Activated naive CD4-positive, alpha-beta T cell treated with Interleukin-2 at 50 U/mL for 16 hours (primary cell): ENCODE measurements at places on chromosomes 12 and 14.

GRCh38 chr12:116490471-116490870 lies 68.7 kb upstream of the MAP1LC3B2 start:
- no peak for DNase-seq

GRCh38 chr12:84277986-84278385 lies 634.6 kb downstream of the SLC6A15 start:
- DNase-seq, result no peak

GRCh38 chr14:33271891-33272290 lies 333.2 kb downstream of the NPAS3 start:
- no peak for DNase-seq

- DNase-seq, result no peak
These were observed 103.1 kb downstream of the PRICKLE1 start for GRCh38 chr12:42486407-42486806.

DNA sequence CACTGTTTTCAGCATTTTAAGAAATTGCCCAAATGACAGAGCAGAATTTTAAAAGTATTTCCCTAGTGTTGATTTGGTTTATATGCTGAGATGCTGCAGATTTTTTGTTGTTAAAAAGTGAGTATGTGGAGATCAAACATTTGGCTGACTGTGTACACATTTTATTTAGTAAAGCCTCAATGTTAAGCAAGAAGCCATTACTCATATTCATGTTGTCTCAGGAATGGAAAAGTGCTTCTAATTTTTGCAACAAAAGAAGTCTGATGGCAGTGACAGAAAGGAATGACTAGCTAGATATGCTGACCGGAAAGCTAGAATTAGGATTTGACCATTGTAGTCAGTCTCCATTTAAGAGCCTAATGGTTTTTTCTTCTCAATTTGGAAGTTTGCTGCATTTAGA lies 22.5 kb downstream of the SLC38A6 start:
- DNase-seq, result no peak

- DNase-seq, result no peak
These were observed 14.1 kb downstream of the ZFHX2 start for GRCh38 chr14:23537351-23538049.

GRCh38 chr14:58401587-58401986 lies 5.9 kb downstream of the TOMM20L start:
- DNase-seq, result no peak

DNA sequence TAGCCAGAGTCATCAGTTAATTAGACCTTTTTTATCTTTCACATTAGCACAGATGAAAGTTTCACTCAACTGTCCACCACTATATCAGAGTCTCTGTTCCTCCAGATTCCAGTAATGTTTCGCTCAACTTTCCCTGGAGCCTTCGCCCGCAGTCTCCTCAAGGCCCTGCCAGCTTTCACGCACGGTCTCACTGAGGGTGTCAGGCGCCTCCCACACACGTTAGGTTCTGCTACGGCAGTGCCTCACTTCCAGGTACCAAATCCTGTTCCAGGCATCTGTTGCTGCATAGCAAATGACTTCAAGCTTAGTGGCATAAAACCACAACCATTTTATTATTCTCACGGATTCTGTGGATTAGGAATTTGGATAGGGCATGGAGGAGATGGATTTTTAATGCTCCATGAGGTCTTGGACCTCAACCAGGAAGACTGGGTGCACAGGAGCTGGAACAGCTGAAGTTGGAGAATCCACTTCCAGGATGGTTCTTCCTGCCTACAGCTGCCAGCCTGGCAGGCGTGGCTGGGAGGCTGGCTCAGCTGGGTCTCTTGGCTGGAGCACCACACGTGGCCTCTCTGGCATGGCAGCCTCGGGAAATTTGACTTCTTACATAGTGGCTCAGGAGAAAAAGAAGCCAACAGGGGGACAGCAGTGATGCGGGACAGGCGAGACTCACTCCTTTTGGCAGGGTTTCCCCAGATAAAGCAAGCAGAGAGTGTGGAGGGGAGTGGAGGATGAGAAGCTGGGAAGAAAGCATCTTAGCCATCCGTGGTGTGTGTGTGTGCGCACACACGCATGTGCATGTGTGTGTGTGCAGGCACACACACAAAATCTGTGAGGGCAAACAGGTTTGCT lies 21.3 kb upstream of the BCDIN3D start:
- no peak for DNase-seq

DNA sequence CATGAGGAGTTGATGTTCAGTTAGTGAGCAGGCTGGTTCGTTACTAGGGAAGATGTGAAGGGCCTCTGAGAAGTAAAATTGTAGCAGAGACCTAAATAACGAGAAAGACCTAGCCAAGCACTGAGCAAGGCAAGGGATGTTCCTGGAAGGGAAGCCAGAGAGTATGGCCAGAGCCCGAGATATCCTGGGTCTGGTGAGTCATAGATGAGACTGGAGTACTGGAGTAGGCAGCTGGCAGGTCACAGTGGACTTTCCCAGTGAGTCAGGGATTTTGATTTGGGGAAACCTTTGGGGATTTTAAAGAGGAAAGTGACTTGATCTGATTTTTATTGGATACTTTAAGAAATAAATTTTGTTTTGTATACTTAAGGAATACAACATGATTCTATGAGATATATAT lies 369.0 kb downstream of the DIO2 start:
- DNase-seq, result no peak

GRCh38 chr14:39303115-39303514 lies 69.4 kb downstream of the MIA2 start:
- DNase-seq, result no peak

DNA sequence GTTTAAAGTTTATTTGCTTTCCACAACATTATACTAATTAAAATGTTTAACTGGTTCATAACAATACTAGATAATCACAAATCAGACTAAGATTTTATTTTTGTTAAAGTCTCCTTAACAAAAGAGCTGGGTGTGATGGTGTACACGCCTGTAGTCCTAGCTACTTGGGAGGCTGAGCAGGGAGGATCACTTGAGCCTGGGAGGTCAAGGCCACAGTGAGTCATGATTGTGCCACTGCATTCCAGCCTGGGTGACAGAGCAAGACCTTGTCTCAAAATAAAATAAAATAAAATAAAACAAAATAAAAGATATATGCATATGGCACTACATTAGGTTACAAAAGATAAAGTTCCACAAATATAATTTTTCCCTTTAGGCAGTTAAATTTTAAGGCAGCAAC lies 5.6 kb downstream of the MIS18BP1 start:
- no peak for DNase-seq

GRCh38 chr14:72512281-72512680 lies 381.6 kb downstream of the DPF3 start:
- DNase-seq, result no peak

- no peak for DNase-seq
These were observed 141.6 kb upstream of the MAX start for GRCh38 chr14:65243766-65244442.

DNA sequence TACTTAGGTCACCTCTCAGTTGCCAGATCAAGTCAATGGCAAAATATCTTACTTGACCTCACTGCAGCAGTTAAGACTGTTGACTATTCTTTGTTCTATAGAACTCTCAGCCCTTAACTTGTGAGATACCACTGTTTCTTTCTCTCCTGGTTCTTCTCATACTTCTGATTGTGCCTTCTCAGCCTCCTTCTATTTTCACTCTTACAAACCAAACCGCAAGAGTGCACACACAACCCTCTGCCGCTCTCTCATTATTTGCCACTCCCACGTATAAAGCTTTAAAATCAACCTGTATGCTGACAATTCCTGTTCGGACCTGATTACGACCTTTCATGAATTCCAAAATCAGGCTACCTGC lies 4.5 kb downstream of the E2F7 start:
- no peak for DNase-seq

DNA sequence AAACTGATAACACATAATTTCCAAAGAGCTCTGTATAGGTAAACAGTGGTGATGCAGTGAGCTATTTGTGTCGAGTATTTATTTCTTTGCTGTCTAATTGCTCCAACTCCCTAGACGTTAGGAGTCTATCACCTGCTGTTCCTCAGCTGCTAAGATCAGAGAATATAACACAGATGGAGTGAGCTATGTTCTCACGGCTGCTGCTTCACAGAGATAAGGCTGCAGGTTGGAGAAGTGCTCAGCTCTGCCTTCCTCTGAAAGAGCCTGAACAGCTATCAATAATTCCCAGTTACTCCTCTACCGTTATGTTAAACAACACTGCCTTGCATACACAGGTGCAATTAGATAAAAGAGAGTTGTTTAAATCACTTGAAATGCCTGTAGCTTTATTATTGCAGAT lies 103.2 kb upstream of the MDGA2 start:
- DNase-seq, result no peak

DNA sequence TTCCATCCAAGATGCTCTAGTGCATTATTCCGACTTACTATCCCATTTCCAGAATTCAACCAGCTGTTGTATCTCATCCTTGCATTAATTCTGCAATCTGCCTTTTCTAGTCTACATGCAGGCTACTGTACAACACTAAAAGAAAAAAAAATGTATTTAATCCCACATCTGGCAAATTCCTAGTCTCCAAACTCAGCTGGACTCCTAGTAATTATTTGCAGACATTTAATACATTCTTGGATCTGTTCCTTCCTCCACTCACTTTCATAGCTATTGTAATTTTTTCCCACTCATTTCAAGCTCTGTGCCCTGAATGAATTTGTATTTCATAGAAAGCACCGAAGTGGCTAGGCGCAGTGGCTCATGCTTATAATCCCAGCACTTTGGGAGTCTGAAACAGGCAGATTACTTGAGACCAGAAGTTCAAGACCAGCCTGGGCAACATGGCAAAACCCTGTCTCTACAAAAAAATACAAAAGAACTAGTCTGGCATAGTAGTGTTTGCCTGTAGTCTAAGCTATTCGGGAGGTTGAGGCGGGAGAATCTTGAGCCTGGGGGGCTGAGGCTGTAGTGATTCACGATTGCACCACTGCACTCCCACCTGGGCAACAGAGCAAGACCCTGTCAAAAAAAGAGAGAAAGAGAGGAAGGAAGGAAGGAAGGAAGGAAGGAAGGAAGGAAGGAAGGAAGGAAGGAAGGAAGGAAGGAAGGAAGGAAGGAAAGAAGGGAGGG lies 39.5 kb upstream of the YAF2 start:
- DNase-seq, result no peak
